ENCODE measurements at places on chromosomes 5 and 9.

GRCh38 chr9:115964710-115965347, 188.8 kb upstream of the PAPPA start:
- no peak for DNase-seq

DNA sequence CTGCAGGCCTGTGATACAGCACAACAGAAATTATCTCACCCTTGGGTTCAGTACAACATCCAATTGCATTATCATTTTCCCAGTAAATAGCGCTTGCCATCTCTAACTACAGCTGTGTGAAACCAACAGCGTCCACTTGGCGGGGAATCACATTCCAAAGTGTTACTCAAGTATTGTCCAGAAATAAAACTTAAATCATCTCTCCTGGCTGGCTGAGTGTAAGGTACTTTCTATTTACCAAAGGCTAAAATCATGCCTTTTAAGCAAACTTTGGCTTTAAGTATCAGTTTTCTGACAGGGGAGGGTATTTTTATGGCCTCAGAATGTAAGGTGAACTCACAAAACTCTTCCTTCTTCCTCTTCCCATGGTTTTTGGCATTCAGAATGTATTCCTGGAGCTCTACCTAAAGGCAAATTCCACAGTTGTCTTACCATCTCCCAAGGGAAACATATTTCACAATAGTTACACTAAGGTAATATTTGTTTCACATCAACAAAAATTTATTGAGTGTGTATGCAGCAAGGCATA, 205.6 kb upstream of the MPDZ start:
- no peak for DNase-seq

DNA sequence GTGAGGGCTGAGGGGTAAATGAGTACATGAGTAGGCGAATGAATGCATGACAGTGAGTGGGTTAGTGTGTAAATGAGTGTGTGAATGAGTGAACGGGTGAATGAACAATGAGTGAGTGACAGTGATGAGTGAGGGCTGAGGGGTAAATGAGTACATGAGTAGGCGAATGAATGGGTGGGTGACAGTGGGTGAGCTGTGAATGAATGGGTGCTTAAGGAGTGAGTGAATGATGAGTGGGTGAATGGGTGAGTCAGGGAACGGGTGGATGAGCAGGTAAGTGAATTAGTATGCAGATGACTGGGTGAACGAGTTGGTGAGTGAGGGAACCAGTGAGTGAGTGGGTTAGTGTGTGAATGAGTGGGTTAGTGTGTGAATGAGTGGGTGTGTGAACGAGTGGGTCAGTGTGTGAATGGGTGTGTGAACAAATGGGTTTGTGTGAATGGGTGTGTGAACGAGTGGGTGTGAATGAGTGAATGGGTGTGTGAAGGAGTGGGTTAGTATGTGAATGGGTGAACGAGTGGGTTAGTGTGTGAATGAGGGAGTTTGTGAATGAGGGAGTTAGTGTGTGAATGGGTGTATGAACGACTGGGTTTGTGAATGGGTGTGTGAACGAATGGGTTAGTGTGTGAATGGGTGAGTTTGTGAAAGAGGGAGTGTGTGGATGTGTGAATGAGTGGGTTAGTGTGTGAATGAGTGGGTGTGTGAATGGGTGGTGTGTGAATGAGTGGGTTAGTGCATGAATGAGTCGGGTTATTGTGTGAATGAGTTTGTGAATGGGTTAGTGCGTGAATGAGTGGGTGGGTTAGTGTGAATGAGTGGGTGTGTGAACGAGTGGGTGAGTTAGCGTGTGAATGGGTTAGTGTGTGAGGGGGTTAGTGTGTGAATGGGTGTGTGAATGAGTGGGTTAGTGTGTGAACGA, 32.9 kb downstream of the NKD2 start:
- no peak for DNase-seq

GRCh38 chr5:54261596-54261995, 48.8 kb downstream of the ARL15 start:
- no peak for DNase-seq

GRCh38 chr5:163478126-163478981, 17.9 kb downstream of the HMMR start:
- no peak for DNase-seq

GRCh38 chr9:85516976-85517637, 224.6 kb downstream of the AGTPBP1 start:
- DNase-seq, result no peak

GRCh38 chr9:107375651-107376369, 92.7 kb downstream of the RAD23B start:
- DNase-seq, result no peak

GRCh38 chr5:135013445-135013844, 20.6 kb downstream of the PITX1 start:
- no peak for DNase-seq

GRCh38 chr5:167177736-167178135, 1113.7 kb upstream of the WWC1 start:
- DNase-seq, result no peak

GRCh38 chr5:33415811-33416354, 24.9 kb upstream of the TARS1 start:
- no peak for DNase-seq

DNA sequence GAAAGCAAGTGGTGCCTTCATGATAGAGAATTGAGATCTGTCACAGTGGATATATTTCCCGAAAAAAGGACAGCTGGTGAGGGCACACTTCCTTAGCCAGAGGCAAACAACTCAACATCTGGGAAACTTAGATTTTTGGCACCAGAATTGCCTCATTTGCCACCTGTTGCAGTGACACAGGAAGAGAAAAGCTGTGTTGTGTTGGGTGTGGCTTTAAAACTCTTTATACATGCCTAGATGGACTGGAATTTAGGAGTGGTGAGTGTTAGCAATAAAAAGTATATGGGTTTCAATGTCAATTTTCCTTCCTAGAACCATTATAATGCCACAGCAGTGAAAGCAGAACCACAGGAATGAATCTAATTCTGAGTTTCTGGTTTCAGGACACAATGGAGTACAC, 62.6 kb upstream of the CEMIP2 start:
- DNase-seq, result no peak

- DNase-seq, result no peak
These were observed 265.5 kb downstream of the CWC27 start for GRCh38 chr5:65034029-65034812.

DNA sequence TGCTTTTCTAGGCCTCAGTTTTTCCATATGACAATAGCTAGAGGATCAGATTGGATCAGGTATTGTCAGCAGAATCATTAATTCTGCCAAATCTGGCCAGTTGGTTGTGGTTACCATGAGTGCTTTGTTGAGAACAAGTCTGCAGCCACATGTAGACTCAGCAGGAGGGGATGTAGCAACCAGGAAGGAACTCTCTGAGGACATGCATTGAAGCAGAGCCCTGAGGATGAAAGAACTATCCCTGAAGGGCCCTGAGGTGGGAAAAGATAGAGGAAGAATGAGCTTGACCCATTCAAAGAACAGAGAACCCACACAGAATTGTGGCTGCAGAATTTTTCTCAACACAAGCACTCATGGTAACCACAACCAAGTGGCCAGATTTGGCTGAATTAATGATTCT, 60.1 kb upstream of the AFAP1L1 start:
- no peak for DNase-seq
